ENCODE measurements at places on chromosomes 16 and 17.

GRCh38 chr17:30422171-30422570, 43.4 kb downstream of the CPD start:
- no peak for DNase-seq

DNA sequence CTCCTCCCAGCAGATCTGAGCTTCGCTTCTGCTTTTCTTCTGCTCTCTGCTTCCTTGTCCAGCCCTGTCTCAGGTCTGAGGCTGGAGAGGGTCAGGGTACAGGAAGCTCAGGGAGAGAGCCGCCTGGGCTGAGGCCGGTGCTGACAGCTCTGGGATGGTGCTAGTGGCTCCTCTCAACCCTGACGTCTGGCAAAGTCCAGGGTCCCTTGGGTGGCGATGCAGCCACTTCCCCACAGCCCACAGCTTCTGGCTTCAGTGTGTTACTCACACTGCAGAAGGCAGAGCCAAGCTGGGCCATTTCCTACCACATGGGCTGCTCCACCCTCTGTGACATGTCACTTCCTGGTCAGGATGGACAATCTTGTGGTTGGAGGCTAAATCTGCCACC, at the start of gene CD300C:
TSS of gene CD300C (minus strand) at position 273 of the 388 bp plus-strand sequence. CDS start 333 bp downstream, outside the sequence.
- no peak for DNase-seq

DNA sequence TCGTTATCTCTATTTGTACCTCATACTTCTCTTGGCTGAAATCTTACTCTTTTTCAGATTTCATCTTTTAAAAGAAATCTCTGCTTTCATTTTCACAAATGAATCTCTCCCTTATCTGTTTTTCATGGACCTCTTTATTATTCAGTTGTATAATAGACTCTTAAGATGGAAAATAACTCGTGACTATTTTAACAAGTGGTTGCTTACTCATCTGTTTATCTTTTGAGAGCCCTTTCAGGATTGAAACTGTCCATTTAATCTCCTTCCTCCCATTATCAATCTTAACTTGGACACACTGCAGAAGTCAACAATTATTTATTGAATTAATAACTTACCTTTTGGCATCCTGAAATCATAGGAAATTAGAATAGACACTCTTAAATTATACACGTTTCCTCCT, 68.8 kb downstream of the ABCA8 start:
- DNase-seq, result no peak

- peak; percentile 40 for DNase-seq
Measured at GRCh38 chr16:57899771-57900661, 70.9 kb downstream of the CNGB1 start.

- no peak for DNase-seq
Measured at GRCh38 chr16:55437625-55438024, 41.4 kb upstream of the MMP2 start.

GRCh38 chr17:69147460-69147859, 5.8 kb upstream of the ABCA6 start:
- no peak for DNase-seq

DNA sequence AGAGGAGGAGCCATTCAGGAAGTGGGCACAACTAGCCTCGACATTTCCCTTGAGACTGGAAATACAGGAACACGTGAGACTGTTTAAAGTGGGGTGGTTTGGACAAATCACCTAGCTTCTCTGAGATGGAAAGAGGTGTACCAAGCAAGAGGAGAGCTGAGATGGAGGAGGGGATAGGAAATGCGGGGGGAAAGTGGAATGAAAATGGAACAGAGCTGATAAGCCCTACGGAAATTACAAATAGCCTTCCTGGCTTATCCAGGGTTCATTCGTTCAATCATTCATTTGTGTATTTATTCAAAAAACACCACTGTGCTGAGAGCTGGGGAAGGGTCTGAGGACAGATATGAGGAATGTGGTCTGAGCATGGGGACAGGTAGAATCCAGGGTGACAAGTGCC, 64.1 kb downstream of the ASIC2 start:
- DNase-seq, result no peak

- no peak for DNase-seq
Measured at GRCh38 chr17:72076678-72077030, 44.2 kb upstream of the SOX9 start.

DNA sequence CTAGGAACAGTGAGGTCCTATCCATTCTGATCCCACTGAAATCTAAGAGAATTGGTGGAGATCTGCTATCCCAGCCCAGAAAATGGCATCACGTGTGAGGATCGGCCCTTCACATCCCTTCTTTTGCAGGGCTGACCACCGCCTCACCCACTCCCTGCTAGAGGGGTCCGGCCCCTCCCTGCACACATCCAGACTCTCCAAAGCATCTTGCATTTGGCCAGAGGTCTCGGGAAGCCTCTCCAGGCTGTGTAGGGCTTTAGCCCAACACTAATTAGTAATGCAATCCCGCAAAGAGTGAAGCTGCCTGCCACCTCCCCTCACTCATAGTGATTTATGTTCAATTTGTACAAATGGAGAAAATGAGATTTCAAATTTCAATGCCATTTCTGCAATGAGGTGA, 434.4 kb upstream of the ZFHX3 start:
- DNase-seq, result no peak

DNA sequence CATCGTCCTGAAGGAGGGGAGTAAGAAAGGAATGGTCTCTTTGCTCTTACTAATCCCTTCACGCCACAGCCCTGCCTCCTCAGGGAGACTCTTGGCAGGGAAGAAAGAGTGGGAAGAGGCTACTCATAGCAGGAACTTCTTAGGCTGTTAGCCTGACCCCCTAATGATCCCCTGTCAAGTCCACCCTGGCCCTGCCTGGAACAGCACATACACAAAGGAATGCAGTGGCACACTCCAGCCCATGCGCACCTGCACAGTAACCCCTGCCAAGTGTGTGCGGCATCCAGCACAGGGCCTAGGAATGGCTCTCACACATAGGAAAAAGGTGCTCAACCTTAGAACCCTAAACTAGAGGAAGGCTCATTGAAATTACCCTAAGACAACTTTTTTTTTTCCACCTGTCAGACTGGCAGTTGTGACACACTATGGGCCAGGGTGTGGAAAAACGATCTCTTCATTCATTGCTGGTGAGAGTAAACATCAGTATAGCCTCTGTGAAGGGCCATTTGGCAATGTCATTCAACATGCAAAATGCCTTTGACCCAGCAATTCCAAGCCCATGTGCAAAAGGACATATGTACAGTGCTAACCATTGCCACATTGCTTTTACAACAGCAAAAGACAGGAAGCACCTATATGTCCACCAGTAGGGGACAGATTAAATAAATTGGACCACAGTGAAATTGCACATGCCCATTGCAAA, 50.1 kb downstream of the PIMREG start:
- DNase-seq, result no peak

DNA sequence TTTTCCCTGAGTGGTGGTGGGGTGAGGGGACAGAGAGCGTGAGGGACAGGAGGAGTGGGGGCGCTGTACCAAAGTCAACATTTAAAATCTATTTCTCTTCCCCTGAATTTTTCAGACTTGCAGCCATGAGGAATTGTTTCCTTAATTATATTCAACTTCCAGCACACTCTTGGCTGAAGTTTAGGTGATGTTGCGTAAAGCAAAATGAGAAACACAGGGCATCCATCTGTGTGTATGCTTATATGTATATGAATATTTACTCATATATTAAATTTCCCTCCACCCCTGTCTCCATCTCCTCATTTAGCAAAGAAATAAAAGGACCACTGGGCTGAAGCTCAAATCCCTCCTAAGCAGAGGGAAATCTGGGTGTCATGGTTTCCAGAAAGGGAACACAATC, 218.1 kb downstream of the XYLT1 start:
- no peak for DNase-seq

DNA sequence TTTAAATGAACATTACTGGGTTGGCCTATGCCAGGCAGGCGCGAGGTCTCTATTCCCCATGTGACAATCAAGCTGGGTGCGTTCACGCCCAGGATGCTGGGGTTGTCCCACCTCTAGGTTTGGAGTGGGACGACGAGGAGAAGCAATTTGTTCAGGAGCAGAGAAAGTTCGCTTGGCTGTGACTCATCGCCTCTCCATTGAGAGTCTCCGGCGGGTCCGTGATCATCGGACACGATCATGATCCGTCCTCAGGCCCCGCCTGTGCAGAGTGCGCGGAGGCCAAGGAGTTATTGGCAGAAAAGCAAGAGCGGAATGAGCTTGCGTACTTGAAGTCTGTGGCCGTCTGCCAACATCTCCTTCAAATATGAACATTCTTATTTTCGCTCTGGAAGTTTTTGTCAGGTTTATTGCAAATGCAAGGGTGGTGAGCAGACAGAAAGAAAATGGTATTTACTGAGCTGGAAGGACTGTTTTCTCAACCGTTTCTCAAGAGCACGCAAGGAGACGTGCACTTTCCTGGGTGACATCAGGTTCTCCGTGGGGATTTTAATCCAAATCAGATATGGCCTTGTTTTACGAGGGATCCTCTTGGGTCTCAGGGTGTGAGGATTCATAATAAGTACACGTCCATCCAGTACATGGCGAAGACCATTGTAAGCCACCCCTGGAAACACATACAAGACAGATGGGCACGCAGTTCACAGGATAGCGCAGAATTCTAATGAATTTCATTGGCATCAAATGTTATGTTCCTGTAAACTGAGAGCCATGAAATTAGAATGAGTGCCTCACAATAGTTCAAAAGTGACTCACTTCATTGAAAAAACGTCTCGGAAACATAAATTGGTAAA, 70.1 kb upstream of the CREBBP start:
- DNase-seq, result no peak

DNA sequence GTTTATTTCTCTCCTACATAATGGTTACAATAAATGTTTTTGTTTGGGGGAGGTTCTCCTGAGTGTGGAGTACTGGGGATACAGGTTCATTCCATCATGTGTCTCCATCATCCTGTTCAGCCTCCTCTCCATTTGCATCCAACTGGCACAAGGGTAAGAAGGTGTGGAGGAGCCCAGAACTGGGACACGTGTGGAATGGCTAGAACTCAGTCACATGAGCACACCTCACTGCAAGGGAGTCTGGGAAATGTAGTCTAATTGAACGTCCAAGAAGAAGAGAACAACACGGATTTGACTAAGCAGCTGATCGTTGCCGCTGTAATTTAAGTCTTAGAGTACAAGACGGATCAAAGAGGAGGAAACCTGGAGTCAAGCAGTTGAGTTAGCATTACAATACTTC, 6.1 kb downstream of the OR1A1 start:
- no peak for DNase-seq

- no peak for DNase-seq
Measured at GRCh38 chr16:13155377-13155776, 254.0 kb downstream of the SHISA9 start.

GRCh38 chr16:89055894-89056555, 37.6 kb upstream of the ACSF3 start:
- DNase-seq, result no peak

- DNase-seq, result no peak
Measured at GRCh38 chr16:83701494-83701893, 106.3 kb upstream of the HSBP1 start.

DNA sequence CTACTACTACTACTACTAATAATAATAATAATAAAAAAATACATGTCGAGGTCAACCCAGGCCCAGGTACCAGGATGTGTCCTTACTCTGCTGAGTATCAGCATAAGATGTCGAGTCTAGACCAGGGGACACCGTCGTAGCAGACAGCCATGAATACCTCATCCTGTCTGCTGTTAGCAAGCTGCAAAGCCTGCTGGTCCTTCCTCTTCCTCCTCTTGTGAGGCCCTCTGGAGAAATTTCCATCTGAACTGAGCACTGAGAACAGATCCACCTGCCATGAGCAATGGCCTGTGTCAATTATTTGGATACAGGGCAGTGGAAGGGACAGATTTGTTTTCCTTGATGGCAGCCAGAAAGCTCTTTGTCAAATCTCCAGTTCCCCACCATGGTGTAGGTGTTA, 168.5 kb downstream of the XYLT1 start:
- no peak for DNase-seq

DNA sequence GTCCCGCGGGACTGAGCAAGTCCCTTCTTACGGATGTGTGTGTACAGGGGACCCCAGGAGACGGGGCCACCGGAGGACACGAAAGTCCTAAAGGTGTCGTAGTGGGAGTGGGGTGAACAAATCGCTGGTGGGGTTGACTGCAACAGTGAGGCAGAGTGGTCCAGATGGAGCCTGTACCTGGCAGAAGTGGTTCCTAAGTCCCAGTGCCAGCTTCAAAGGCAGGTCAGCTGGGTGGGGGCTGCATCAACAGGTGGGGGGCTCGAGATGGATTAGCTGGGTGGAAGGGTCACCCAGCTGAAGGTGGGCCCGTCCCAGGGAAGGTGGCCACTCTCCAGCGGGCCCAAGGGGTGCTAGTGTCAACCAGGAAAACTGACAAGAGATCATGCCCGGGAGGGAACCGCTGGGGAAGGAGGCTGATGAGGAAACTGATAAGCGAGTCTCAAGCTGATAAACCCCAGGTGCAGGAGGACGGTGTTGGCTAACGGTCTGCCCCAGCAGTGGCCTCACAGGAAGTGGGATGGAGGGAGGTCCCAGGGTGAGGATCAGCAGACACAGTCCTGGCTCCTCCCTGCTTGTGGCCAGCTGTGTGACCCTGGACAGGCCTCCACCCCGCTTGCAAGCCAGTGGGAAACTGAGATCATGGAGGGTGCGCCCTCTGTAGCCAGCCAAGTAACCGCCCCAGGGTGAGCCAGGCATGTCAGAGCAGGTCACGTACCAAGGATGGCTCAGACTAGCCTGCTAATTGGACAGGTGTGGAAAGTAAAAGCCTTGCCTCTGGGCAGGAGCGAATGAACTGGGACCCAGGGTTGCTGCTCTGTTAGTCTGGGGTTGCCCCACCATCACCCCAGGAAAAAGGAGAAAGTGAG, 1.0 kb downstream of the ORAI3 start:
- DNase-seq, result no peak

- no peak for DNase-seq
Measured at GRCh38 chr17:614653-615546, 99.7 kb downstream of the VPS53 start.

DNA sequence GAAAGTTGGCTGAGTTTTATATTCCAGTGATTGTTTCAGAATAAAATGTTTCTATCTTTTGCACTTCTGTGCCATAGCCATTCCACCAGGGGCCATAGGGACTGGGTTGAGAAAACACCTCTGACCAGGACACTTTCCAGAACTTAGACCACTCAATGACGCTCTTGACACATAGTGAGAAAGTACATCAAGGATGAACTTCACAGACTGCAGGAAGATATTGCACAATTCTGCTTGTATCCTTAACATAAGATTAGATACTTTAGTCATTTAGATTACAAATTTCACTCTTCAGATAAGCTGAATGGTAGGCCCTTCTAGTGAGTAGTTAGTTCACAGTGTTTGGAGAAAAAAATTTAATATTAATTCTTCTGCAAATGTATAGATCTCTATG, 13.0 kb upstream of the MPHOSPH6 start:
- no peak for DNase-seq

DNA sequence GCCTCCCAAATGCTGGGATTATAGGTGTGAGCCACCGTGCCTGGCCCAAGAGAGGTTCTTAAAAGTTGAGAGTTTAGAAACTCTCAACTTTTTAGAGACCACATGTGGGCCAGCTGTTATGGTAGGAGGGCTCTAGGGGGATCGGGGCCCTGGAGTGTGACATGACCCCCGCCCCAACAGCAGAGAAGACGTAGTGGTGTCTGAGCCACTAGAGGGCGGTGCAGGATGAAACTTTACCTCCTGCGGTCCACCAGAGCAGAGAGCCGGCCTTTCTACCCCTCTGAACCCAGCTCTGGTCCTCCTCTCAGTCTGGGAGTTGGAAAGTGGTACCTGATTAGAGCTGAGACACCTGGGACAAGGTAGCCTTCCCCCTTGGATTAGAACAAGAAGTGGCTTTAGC, 7.4 kb downstream of the CDK5RAP3 start:
- DNase-seq, result no peak
